ENCODE measurements at places on chromosomes 5 and 9.

DNA sequence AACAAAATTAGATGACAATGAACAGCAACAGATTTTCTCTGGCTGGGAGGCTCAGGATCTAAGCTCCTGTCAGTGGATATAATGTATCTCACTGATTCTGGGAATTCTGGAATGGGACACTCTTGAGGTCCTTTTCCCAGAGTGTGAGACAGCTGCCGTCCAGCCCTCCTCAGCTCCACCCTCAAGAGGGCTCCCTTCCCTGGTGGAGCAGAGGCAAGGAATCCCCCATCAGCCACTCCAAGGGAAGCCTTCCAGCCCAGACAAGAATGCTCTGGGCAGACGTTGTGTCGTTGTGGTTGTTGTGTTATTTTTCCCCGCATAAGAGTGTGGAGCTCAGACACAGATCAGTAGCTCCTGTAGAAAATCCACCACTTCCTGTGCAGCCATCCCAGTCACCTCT, 47.7 kb upstream of the ATP10B start:
- no peak for DNase-seq

DNA sequence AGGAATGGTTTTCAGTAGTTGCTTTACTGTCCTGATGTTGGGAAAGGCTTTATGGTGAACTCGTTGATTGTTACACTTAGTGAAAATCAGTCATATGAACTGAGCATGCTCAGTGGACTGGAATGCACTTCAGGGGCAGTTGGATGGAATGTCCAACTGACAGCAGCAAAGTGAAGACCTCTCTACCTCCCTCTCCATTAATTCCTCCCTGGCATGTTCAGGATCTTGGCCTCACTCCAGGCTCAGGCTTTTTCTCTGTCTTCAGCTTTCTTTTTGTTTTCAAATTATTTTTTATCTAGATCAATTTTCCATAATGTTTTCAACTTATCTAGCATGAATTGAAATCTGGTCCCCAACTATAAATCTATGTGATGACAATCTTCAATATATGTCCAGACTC, at the start of gene MROH2B:
Gene MROH2B, minus strand, starts transcription at position 101 of the 400 bp plus-strand sequence. CDS start 490 bp downstream, outside the sequence.
- no peak for DNase-seq

DNA sequence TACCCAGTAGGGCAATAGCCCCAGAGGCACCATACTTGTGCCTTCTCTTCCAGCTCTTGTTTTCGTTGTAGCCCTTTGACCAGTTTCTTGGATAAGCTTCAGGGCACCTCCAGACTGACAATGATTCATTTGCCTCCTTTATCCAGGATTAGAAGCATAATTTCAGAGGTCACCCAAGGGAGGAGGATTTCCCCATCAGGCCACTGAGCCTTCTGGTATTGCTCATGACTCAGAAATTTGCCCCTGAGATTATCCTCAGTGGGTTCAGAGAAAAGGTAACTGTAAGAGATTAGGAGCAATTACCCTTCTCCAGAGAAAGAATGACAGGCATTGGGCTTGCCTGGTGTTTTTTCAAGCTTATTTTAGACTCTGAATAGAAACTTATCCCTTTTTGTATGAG, 147.9 kb downstream of the MSX2 start:
- DNase-seq: no peak

DNA sequence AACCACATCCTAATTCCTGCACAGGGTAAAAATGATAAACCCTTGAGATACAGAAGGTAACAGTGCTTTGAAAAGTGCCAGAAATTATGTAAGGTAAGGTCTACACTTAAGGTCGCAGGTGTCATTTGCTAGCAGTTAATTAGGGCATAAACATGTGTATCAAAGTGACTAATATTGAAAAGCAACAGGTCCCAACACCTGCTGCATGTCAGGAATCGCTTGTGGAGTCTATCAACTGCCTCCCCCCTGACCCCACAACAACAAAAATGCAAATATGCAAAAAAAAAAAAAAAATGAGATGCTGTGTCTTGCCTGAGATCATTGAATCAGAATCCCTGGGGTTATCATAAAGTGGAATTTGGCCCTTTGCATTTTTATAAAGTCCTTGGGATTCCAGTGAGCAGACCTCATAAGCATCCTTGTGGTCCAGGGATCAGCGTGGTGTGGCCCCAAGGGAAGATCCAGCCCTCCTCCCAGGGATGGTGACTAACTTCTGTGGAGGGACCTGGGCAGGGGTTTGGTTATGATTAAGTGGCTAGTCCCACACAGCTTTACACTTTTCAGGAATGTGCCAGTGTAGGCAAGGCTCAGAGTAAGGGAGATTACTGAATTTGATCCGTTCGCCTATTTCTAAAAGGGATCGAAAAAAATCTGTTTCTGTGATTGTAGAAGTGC, 92.5 kb upstream of the TNFSF8 start:
- no peak for DNase-seq

DNA sequence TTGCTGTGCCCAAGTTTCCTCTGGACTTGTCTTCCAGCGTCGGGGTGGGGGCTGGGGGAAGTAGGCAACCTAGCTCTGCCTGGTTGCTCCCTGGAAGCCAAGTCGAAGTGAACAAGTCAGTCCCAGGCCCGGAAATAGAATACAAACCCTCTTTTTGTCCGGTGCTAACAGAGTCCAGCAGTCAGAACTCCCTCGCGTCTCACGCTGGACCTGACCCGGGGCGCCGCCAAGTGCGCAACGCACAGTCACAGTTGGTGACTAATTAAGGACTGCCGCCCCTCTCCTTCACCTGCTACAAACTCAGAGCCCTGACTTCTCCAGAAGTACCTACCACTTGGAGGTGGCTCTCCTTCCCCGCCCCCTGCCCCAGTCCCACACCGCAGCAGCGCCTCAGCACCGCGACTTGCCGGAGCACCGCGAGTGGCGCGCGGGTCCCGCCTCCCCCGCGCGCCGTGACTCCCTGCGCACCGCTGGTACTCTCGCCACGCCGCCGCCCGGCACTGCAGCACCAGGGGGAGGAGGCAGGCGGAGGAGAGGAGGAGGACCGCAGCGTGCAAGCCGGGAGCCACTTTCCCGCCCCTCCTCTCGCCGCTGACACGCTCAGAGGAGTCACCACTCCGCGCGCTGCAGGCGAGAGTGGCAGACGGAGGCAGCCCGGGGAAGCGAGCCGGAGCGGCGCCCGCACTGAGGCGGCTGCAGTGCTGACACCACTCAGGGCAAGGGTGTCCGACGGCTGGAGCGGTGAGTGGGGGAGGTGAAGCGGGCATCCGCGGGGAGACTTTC, at the start of gene SV2C:
Gene SV2C, plus strand, starts transcription at position 612 of the 783 bp plus-strand sequence. CDS start 48,368 bp downstream, outside the sequence.
- DNase-seq: no peak

DNA sequence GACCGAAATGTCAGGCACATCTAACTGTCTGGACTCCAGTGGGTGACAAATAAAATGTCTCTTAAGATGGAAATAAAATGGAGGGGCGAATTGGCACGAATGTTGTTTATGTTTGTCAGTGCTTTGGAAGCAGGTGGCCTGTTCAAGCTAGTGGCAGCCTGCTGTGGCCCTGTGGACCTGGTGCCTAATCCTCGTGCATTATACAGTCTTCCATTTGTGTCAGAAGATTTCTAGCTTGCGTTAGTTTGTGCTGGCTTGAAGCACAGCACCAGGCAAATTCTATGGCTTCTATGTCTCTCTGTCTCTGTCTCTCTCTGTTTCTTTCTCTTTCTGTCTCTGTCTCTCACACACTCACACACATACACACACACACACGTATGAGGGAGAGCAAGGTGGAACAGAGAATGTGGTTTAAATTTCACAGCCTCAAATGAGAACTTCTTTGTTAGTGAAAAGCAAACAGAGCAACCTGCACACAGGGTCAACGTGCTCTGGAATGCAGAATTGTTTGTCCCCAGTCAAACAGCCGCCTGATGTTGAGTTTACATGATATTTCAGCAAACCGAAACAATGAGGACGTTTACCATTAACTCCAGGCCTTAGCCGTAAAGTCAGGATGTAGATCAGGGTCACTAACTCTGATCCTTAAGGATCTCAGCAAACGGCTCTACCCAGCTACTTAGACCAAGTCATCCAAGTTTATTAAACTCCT, 39.0 kb upstream of the CD180 start:
- no peak for DNase-seq

- DNase-seq: no peak
Measured at GRCh38 chr5:65209341-65209740, 272.4 kb downstream of the ADAMTS6 start.

GRCh38 chr9:104326912-104327311, 177.2 kb upstream of the OR13F1 start:
- no peak for DNase-seq

- no peak for DNase-seq
Measured at GRCh38 chr9:136464241-136464640, 18.6 kb downstream of the SEC16A start.

DNA sequence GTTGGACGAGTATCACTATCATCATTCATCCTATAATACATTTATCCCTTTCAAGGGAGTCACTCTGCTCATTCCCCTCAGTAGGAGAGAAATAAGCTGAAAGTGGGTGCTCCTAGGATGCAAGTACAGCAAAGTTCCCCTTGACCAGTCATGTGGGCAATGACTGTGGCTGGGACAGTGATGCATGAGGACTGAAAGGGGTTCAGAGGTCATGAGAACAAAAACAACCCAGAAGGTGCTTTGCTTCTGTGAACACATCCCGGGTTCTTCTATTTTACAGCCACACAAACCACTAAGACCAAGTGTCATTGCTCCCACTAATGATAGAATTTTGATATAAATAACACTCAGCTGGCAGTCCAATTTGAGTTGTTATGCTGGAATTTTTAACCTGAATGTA, 177.8 kb upstream of the ADCY2 start:
- DNase-seq: no peak

DNA sequence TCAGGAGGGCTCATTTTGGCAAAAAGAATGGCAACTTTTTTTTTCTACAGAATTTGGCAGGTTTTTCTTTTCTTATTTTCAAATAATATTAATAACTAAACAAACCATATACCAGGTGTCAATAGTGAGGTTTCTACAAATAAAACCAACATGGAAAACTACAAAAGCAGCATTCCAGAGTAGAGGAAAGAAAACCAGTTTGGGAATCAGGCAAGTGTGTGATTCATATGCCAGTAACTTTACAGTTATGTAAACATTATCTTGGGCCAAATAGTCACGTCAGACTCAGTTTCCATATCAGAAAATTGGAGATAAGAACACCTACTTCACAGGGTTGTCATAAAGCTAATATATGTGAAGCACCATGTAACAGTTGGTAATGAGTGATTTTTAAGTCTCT, 51.7 kb downstream of the FBXW11 start:
- no peak for DNase-seq

DNA sequence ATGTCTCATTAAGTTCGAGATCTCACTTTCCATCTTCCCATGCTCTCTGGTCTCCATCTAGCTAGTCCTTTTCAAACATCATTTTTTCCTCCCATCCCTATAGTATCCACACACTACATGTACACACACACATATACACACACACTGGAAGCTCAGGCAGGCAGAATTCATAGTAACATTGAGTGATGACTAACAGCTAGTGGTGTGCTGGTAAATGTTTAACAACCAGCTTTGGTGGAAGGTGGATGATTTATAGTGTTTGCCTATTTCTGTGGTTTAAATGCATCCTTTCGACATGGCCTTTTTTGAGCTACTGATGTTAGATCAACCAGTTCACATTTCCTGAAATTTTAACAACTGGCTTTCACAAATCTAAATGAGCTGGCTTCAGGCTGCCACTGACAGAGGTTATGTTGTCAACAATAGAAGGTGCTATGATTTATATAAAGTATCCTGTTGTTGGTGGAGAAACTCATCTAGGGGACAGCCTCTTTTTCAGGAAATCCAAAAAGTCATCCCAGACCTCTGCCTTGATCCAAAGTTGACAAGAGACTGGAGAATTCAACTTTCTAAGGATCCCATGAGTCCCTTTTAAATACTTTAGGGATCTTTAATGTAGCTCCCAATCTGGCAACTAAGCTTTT, 117.8 kb downstream of the CCDC192 start:
- DNase-seq: no peak

DNA sequence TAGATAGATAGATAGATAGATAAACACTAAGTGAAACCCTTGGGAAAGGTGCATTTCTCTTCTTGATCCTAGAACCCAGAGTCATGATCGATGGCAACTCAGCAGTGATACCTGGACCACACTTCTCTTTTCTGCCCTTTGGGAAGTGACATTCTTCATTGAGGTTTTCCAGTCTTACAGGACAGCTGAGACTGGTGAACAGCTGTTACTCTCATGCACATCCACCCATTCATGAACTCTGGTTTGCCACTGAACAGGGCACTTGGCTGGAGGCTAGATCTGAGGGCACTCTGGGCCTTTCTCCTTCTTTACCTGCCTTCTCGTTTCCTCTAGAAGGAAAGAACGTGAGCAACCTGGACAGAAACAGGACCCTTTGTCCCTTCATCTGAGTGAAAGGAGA, 164.5 kb downstream of the DRD1 start:
- no peak for DNase-seq

DNA sequence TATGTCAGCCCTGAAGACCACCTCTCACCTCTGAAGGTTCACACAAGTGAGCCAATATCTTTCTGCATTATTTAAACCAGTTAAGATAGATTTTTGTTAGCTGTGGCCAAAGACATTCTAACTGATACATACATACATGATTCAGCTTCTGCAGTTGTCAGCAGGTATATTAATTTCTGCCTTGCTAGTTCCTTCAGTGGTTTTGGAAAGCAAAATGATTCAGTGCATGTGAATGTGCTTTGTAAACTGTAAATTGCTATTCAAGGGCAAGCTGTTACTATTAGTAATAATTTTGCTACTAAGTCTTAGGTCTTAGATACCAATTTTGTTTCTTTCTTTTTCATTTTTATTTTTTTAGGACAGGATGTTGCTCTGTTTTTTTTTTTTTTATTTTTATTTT, 89.2 kb upstream of the ERBIN start:
- no peak for DNase-seq

- DNase-seq: no peak
Measured at GRCh38 chr5:111165058-111165457, 59.1 kb upstream of the CAMK4 start.

DNA sequence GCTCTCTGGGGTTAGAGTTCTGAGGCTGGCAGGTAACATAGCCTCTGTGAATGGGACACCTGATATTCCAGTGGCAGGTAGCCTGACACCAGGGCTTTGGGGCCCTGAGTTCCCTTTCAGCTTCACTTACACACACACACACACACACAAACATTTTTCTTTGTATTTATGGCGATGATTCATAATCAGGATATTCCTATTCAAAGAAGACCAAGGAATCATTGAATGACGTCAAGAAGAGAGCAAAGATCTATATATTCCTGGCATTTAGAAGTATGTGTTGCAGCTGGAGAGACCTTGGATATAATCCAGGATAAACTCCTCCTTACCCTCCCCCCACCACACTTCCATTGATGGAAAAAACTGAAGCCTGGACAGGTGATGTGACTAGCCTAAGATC, 7.9 kb upstream of the ENTREP1 start:
- DNase-seq: no peak

GRCh38 chr9:130433168-130433946, 11.4 kb upstream of the ASS1 start:
- no peak for DNase-seq

Measured in NCI-H774 (cell line).